ENCODE measurements at places on chromosomes 7 and 10. TPM values are rescaled to one million over a fixed set of nuclear protein-coding genes. Genes with fewer than 3 reads are reported as not detected.

Gene SUGCT
- polyA plus RNA-seq = 0.19 TPM

Gene ACHE
- 0.13 TPM for polyA plus RNA-seq

Gene VIPR2
- 0.09 TPM for polyA plus RNA-seq

- H3K4me3 ChIP-seq = no peak overlapping the region
- no peak for DNase-seq
- H3K4me1 ChIP-seq = no peaks in the 10 kb centered on the region
Observed at GRCh38 chr10:55870186-55870585, 490.9 kb downstream of the ZWINT start.

DNA sequence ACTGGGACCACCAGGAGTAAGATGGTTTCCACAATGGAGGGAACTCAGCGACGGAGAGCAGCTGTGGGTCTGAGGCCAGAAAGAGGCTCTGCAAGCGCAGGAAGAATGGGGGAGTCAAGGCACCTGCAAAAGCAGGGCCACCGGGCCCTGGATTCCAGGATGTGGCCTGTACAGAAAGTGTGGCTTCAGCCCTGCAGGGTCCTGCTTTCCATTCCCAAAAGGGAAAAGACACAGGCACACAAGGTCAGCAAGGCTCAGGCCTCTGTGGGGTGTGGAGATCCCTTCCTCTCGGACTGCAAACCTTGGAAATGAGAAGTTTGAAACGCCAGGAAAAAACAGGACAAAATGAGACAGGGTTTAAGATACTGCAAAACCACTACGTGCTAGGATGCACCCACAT lies 232.5 kb downstream of the TNS3 start:
- no peak overlapping the region for H3K27ac ChIP-seq
- H3K4me1 ChIP-seq = no peaks in the 10 kb centered on the region
- no peak overlapping the region for H3K4me3 ChIP-seq
- H3K36me3 ChIP-seq = peaks cover 11% of the 10 kb centered on the region
- DNase-seq = no peak
- no peaks in the 10 kb centered on the region for H3K27me3 ChIP-seq

- H3K4me3 ChIP-seq = peak overlapping the region; percentile 46
- no peaks in the 10 kb centered on the region for H3K27me3 ChIP-seq
Observed at GRCh38 chr10:43396061-43396927, 12.7 kb downstream of the HNRNPF start.

- no peaks in the 10 kb centered on the region for H3K27me3 ChIP-seq
- no peaks in the 10 kb centered on the region for H3K4me1 ChIP-seq
- H3K27ac ChIP-seq = no peak overlapping the region
- DNase-seq = no peak
- H3K4me3 ChIP-seq = no peak overlapping the region
Observed at GRCh38 chr10:94623572-94623971, 60.0 kb upstream of the CYP2C18 start.

DNA sequence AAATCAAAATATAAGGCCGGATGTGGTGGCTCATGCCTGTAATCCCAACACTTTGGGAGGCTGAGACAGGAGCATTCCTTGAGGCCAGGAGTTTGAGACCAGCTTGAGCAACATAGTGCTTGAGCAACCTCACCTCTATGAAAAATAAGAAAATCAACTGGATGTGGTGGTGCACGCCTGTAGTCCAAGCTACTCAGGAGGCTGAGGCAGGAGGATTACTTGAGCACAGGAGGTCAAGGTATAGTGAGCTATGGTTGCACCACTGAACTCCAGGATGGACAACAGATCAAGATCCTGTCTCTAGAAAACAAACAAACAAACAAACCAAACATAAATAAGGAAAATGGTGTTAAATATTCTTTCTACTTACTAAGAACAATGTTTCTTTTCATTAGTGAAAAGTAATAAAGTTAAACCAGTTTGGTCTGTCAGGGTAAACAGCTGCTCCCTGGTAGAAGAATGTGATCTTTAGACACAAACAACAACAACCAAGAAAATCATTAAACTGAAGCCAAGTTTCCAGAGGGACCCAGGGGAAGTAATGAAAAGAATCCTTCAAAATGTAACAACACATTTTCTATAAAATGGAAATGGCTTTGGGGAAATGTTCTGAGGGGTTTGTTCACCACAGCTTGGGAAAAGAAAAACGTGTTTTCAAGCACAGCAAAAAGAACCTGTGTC lies 17.5 kb upstream of the BAG3 start:
- no peak overlapping the region for H3K27ac ChIP-seq
- H3K4me1 ChIP-seq = no peaks in the 10 kb centered on the region
- no peaks in the 10 kb centered on the region for H3K36me3 ChIP-seq
- no peak overlapping the region for H3K4me3 ChIP-seq

DNA sequence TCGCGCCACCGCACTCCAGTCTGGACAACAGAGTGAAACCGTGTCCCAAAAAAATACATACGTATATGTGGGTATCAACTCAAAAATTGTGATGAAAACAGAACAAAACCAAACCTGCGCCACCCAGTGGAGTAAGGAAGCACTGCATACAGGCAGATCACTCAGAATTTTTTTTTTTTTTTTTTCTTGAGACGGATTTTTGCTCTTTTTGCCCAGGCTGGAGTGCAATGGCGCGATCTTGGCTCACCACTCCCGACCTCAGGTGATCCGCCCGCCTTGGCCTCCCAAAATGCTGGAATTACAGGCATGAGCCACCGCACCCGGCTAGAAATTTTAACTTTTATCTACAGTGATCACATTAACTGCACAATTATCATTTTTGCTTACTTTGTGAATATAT lies 9.1 kb upstream of the TMEM236 start:
- H3K4me3 ChIP-seq = no peak overlapping the region
- DNase-seq = peak; percentile 64
- no peaks in the 10 kb centered on the region for H3K27me3 ChIP-seq
- no peaks in the 10 kb centered on the region for H3K36me3 ChIP-seq
- no peaks in the 10 kb centered on the region for H3K4me1 ChIP-seq
- no peak overlapping the region for H3K27ac ChIP-seq
